T-cell (primary cell): ENCODE measurements at places on chromosomes 2 and 18.
A peak's percentile ranks its signal among the peaks of the same experiment; 100 is the strongest.

DNA sequence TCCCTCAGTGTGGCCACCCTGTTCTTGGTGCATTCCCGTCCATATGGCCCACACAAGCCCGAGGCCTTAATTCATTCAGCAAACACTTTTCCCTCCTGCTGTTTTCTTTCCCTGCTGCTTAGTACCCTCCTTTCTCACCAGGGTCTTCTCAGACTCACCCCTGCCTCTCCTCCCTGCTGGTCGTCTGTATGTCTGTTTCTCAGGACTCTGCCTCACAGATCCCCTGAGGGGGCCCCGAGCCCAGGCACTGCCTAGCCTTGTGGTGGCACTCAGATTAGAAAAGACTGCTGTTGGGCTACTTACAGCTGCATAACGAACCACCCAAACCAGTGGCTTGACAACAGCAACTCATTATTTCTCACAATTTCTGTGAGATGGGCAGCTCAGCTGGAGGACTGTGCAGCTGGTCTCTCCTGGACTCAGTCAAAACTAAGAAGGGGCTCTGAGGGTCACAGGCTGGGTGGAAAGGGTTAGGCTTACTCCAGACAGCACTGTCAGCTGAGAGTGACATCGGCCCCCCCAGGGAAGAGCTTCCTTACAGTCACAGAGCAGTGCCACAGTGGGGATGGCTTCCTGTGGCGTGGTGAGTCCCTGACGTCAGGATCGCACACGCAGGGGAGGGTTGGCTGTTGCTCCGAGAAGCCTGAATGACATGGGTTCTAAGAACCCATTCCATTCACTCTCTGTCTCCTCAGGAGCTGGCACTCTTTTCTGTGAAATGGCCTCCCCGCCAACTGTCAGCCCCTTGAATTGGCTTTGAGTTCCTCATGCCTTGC is 139.0 kb downstream of the UXS1 start:
- H3K27me3 ChIP-seq, result no peaks in the 10 kb centered on the region
- H3K4me3 ChIP-seq, result no peak overlapping the region
- H3K36me3 ChIP-seq, result no peaks in the 10 kb centered on the region
- no peak overlapping the region for H3K27ac ChIP-seq

- no peaks in the 10 kb centered on the region for H3K27me3 ChIP-seq
- H3K4me1 ChIP-seq, result no peaks in the 10 kb centered on the region
- H3K36me3 ChIP-seq, result no peaks in the 10 kb centered on the region
- no peak for DNase-seq
- H3K4me3 ChIP-seq, result no peak overlapping the region
- H3K27ac ChIP-seq, result no peak overlapping the region
These were observed 40.3 kb downstream of the NRXN1 start for GRCh38 chr2:50991602-50992001.

GRCh38 chr2:168797286-168797655 is 5.2 kb upstream of the NOSTRIN start:
- no peak for DNase-seq
- H3K27ac ChIP-seq, result no peak overlapping the region
- H3K36me3 ChIP-seq, result no peaks in the 10 kb centered on the region

- H3K36me3 ChIP-seq, result no peaks in the 10 kb centered on the region
- no peak overlapping the region for H3K4me3 ChIP-seq
- H3K4me1 ChIP-seq, result no peaks in the 10 kb centered on the region
- no peaks in the 10 kb centered on the region for H3K27me3 ChIP-seq
- no peak overlapping the region for H3K27ac ChIP-seq
- no peak for DNase-seq
These were observed 1269.2 kb downstream of the LRP1B start for GRCh38 chr2:140861666-140862065.

DNA sequence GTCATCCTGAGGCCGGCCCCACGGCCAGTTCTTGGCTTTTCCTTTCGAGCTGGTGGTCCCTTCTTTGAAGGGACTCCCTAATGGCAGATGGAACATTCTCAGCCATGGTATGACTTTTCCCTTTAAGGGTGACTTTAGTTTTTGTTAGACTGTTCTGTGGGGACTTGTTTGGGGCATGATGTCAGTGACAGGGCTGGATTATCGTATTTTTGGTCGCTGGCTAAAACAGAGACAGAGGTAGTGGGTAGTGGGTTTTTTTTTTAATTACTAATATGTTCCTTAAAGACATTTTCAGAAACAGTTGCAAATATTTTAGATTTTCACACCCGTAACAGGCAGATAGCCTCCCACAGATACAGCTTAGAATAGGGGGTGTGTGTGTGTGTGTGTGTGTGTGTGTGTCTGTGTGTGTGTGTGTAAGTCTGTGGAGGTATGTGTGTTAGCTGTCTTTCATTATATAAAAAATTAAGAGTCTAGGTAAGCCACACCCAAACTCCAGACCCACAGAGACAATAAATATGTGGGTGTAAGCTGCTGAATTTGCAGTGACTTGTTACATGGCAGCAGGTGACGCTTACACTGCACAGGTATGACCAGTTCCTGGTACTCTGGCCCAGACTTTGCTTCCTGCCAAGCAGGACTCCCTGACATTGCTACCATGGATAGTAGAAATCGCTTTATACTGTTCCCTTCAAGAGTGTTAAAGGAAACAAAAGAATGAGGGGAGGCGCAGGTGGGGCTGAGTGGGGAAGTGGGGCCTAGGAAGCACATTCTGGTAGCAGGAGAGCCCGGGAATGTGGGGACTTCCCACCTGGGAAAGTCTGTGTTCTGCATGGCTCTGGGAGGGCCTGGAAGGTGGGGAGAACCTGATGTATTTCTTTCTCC is 20.9 kb downstream of the NCK2 start:
- H3K4me3 ChIP-seq, result no peak overlapping the region
- DNase-seq, result no peak
- no peaks in the 10 kb centered on the region for H3K27me3 ChIP-seq
- peak overlapping the region; percentile 64 for H3K27ac ChIP-seq
- peaks cover 88% of the 10 kb centered on the region for H3K4me1 ChIP-seq

DNA sequence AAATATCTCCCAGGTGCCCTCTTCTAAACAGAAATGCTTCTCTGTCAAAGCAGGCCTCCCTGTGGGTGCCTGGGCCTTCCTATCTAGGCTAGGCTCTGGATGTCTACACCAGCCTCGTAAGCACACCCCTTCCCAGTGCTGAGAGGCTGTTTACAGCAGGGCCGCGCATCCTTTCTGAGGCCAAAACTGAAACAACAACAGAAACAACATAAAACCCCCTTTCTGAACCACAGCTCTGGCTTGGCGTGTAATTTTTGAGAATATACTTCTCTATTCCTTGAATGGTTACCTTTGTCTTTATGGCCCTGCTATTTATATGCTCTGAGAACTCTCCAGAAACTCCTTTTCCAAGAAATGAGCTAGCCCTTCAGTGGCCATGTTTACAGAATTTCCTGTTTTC is 118.4 kb downstream of the BCL2L11 start:
- no peak for DNase-seq
- H3K27ac ChIP-seq, result no peak overlapping the region
- H3K27me3 ChIP-seq, result peaks cover 4% of the 10 kb centered on the region
- no peaks in the 10 kb centered on the region for H3K36me3 ChIP-seq

DNA sequence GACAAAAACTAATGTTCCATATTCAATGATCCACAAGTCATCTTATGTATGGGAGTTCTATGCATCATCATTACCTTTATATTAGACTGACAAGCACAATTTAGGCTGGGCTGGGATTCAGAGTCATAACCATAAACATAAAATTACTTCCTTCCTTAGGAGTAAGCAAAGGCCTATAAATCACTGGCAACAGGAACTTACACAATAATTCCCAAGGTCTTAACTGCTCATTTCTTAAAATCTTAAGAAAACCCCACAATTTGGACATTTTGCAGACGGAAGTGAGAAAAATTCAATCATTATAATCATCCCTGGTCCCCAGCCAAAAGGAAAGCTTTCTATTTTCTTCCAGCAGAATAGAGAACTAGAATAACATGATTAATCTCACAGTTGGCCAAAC is 232.3 kb downstream of the DYM start:
- H3K36me3 ChIP-seq, result no peaks in the 10 kb centered on the region
- peaks cover 5% of the 10 kb centered on the region for H3K4me1 ChIP-seq
- no peak for DNase-seq

GRCh38 chr2:132438691-132439090 is 22.1 kb downstream of the GPR39 start:
- H3K36me3 ChIP-seq, result no peaks in the 10 kb centered on the region
- H3K27me3 ChIP-seq, result no peaks in the 10 kb centered on the region
- H3K4me1 ChIP-seq, result no peaks in the 10 kb centered on the region
- no peak overlapping the region for H3K27ac ChIP-seq
- H3K4me3 ChIP-seq, result no peak overlapping the region

- H3K27ac ChIP-seq, result no peak overlapping the region
- no peak for DNase-seq
- H3K4me3 ChIP-seq, result no peak overlapping the region
- H3K27me3 ChIP-seq, result no peaks in the 10 kb centered on the region
- peaks cover 3% of the 10 kb centered on the region for H3K4me1 ChIP-seq
- H3K36me3 ChIP-seq, result no peaks in the 10 kb centered on the region
These were observed 93.6 kb downstream of the GYPC start for GRCh38 chr2:126749537-126749936.

DNA sequence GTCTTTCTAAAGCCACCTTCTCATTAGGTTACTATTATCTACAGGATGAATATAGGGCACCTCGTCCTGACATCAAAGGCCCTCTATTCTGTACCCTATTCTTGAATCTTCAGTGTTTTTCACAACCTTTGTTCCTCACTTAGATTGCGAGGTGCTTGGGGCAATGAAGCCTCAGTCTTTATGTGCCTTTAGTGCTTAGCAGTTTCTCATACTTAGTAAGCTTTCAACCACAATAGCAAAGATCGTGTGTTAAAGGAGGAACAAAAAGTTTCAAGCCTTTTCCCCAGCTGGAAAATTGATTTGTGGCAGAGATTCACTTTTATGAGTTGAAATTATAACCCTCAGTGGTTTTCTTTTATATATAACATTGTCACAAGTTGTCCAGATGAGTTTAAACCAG is 226.9 kb downstream of the MYO3B start:
- H3K4me1 ChIP-seq, result peaks cover 3% of the 10 kb centered on the region
- H3K27ac ChIP-seq, result no peak overlapping the region
- peaks cover 13% of the 10 kb centered on the region for H3K27me3 ChIP-seq
- no peak for DNase-seq

- no peak overlapping the region for H3K27ac ChIP-seq
- DNase-seq, result no peak
- no peaks in the 10 kb centered on the region for H3K36me3 ChIP-seq
- no peak overlapping the region for H3K4me3 ChIP-seq
These were observed 160.1 kb upstream of the ZC3H15 start for GRCh38 chr2:186325827-186326535.

GRCh38 chr2:208265371-208265800 is 669 bp upstream of the PIKFYVE start:
- H3K27me3 ChIP-seq, result no peaks in the 10 kb centered on the region
- H3K36me3 ChIP-seq, result no peaks in the 10 kb centered on the region
- peak overlapping the region; percentile 72 for H3K4me3 ChIP-seq
- peak; percentile 38 for DNase-seq
- peak overlapping the region; percentile 74 for H3K27ac ChIP-seq

- H3K36me3 ChIP-seq, result no peaks in the 10 kb centered on the region
- no peaks in the 10 kb centered on the region for H3K4me1 ChIP-seq
- no peak for DNase-seq
- H3K27me3 ChIP-seq, result no peaks in the 10 kb centered on the region
- H3K27ac ChIP-seq, result no peak overlapping the region
These were observed 777.4 kb downstream of the DSC3 start for GRCh38 chr18:30265190-30265589.

- no peak overlapping the region for H3K4me3 ChIP-seq
- no peak for DNase-seq
- no peaks in the 10 kb centered on the region for H3K36me3 ChIP-seq
- no peaks in the 10 kb centered on the region for H3K4me1 ChIP-seq
- no peaks in the 10 kb centered on the region for H3K27me3 ChIP-seq
- H3K27ac ChIP-seq, result no peak overlapping the region
These were observed 27.5 kb downstream of the MYO7B start for GRCh38 chr2:127562936-127563335.

GRCh38 chr2:127065940-127066318 is 41.0 kb downstream of the BIN1 start:
- no peak overlapping the region for H3K27ac ChIP-seq
- H3K27me3 ChIP-seq, result no peaks in the 10 kb centered on the region
- H3K4me1 ChIP-seq, result peaks cover 45% of the 10 kb centered on the region

GRCh38 chr2:147888680-147889079 is 43.9 kb downstream of the ACVR2A start:
- no peak for DNase-seq
- no peaks in the 10 kb centered on the region for H3K36me3 ChIP-seq
- H3K27ac ChIP-seq, result no peak overlapping the region
- no peaks in the 10 kb centered on the region for H3K27me3 ChIP-seq
- no peaks in the 10 kb centered on the region for H3K4me1 ChIP-seq
- H3K4me3 ChIP-seq, result no peak overlapping the region

DNA sequence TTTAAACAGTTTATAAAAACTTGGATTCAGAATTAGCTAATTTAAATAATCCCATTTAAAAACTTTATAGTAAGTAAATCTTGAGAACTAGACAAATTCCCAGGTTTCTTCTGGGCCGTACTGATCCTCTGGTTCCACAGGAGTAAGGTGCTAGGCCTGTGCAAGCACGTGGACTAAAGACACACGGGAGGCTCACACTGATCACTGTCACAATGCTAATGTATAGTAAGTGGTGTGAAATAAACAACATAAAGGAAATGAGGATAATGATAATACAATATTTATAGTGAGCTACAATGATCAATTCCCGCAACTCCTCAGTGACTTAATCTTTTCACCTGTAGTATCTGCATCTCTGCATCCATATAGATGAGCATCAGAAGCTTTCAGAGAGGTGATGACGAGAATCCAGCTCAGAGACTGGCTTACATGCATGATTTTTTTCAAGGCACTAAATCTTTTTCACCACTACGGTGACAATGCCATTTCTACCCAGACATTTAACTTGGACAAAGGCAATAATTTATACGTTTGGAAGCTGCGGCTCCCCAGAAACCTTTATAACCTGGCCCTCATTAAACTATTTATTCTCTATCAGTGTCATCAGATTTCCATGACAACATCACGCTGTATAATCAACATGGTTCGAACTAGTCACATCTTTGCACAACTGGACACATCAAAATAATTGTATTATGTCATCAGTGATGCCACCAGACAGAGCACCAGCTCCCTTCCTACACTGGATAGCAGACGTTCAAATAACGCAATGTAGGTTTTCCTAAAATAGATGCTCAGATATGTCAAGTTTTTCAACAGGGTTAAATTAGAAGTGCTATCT is 196.2 kb downstream of the ZNF385B start:
- no peaks in the 10 kb centered on the region for H3K27me3 ChIP-seq
- H3K4me3 ChIP-seq, result no peak overlapping the region
- DNase-seq, result no peak
- H3K36me3 ChIP-seq, result no peaks in the 10 kb centered on the region

- no peaks in the 10 kb centered on the region for H3K36me3 ChIP-seq
- H3K4me1 ChIP-seq, result no peaks in the 10 kb centered on the region
- no peak overlapping the region for H3K27ac ChIP-seq
- no peak overlapping the region for H3K4me3 ChIP-seq
These were observed 381.9 kb downstream of the KCNJ3 start for GRCh38 chr2:155080373-155080772.

DNA sequence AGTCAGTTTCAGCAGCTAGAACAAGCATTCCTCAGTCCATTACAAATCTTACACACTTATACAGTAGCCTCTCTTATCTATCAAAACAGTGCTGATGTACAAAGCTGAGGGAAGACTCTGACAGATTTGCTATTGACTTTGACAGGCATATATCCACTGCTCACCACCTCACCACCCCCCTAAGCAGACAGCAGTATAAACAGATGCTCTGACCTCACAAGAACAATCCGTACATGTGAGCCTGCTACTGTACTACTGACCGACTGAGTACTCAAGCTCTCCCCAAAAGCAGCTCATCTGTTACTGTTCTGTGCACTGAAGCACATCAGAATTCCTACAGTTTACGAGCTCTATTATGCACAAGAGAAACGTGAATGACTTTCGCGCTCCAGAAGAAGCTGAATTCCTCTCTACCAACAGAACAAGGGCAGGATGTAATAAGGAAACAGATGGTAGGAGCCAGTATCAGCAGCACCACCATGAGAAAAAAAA is 95.6 kb upstream of the PDE1A start:
- no peak overlapping the region for H3K27ac ChIP-seq
- DNase-seq, result no peak
- H3K36me3 ChIP-seq, result no peaks in the 10 kb centered on the region
- H3K4me3 ChIP-seq, result no peak overlapping the region
- H3K4me1 ChIP-seq, result no peaks in the 10 kb centered on the region
